ENCODE measurements at places on chromosomes 6 and 20.

GRCh38 chr6:20873425-20874190, 339.4 kb downstream of the CDKAL1 start:
- DNase-seq = no peak

GRCh38 chr6:291204-291696, 1.0 kb upstream of the DUSP22 start:
- no peak for DNase-seq

DNA sequence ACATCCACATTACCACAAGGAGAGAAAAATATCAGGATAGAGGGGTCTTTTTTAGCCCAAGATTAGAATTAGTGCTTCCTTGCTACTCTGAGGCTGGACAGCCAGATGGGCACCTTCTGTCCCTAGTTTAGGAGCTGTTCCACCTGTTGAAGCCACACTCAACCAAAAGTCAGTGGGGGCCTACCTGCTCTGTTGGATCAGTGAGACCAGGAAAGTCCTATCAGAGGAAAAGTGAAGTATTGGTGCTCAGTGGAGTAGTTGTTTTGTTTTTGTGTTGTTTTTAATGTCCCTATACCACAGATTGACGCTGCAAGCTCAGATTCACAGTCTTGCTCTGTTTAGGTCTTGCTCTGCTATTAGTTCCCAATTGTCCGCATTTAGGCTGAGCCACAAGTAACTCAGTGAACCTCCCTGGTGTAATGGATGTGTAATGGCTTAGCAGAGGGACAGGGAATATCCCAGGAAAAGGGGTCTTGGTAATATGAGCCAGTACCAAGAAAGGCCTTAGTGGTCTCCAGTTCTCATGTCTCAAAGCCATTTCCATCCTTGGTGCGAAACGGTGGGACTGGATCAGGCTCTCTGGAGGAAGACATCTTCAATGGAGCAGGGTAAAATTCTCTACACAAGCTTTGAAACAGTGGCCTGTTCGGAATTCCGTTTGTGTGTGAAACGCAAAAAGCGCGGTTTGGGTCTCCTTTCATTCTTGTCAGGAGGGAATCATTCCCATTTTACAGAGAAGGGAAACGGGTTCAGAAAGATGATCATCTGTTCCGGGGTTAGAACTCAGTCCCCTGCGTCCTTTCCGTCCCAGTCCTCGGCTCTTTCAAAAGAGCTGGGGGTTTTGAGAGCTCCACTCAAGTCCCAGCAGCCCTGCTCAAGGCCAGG, 631 bp upstream of the PABPC1L start:
- no peak for DNase-seq

DNA sequence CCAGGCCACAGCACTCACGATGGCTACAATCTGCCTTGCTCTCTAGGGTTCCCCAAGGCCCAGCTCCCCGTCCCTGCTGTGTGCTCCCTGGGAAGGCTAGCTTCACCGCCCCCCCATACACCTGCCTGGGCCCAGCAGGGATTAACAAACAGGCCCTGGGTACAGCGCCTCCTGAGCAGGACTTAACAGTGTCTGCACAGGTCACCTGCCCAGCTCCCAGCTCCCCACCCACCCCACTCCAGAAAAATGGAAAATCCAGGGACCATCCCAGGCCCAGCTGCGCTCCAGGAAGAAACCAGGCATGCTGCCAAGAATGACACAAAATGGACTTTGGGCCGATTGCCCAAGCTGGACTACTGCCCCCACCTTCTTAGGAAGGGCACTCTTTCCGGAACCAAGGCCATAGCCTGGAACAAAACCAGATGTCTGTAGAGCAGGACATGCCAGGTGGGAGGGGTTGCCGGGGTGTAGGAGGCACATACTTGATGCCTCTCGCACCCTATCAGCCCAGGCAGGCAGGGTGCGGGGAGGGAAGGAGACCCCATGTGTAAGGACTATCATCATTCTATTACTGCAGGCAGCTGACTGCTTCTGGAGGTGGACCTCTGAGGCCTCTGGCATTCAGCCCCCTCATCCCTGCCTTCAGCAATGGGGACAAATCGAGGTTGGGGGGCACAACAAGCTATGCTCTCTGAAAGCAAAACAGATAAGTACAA, 104.9 kb downstream of the SNX5 start:
- no peak for DNase-seq

GRCh38 chr6:161635975-161636374, 362.1 kb upstream of the AGPAT4 start:
- DNase-seq = no peak

- no peak for DNase-seq
Observed at GRCh38 chr6:41636833-41637193, 1.5 kb upstream of the MDFI start.

DNA sequence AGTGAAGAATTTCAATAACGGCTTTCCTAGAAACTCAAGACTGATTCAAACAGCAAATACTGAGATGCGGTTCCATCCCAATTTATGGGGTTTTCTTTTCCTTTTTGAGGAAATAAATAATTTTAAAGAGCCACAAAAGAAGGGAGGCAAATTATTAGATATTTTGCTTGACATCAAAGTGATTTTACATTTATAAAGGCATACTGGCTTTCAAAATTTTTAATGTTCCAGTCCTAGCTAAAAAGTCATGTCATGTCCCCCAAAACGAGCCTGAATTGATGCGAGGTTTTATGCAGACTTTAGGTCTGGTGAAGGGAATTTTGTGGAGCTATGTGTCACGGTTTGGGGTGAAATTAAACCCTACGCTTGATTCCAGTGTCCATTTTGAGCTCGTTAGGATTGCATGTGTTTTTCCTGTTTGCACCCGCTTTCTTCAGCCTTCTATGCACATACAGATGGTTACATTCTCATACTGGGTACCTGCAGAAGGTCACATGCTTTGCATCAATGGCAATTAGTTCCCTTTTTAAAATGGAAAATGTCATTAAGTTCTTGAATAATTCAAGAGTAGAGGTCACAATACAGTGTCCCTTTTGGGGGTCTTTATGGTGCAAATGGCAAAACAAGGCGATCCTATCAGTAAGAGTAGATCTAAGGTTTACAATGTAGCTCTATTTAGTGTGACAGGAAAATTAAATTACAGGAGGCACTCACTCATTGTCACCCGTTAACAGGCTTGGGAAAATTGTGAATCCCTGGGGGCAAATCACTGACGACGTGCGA, 17.3 kb downstream of the FOXA2 start:
- no peak for DNase-seq

DNA sequence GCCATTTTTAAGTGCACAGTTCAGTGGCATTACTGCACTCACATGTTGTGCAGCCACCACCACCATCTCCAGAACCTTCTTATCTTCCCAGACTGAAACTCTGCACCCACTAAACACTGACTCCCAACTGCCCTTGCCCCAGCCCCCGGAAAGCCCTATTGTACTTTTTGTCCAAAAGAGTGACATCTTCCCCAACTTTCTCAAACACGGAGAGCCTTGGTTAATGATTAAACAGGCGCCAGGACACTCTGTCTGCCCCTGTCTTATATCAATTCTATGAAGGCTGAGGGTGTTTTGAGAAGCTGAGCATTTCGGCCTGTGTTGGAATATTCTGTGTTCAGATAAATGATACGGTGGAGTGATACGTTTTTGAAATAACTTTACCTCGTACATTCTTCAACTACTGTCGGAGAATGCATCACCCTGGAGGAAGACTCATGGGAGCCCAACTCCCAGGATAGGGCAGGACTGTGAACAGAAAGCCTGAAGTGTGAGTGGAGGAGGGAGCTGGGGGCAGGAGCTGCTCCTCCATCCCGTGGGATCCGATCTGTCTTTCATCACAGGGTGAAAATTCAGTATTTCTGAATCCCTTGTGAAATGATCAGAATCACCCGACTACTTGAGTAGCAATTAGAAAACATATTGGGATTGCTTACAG, 68.7 kb upstream of the FOXC1 start:
- DNase-seq = no peak

DNA sequence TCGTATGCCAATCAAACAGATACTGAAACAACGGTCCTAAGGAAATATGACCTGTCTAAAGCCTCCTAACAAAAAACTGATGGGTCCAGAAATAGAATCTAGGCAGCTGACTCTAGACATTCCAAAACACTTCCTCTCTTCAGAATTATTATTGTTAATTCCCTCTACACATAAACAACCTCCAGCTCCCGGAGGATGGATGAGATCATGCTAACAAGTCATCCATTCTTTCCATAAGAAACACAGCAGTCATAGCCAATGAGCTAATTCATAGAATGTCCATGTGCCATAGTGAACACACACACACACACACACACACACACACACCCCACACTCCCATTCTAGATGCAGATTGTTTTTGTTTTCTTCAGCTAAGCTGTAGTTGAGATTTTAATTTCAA, 44.3 kb downstream of the HDGFL1 start:
- no peak for DNase-seq

- DNase-seq = no peak
Observed at GRCh38 chr6:5493806-5494205, 232.5 kb downstream of the FARS2 start.

GRCh38 chr6:121868206-121868605, 432.8 kb downstream of the GJA1 start:
- no peak for DNase-seq

GRCh38 chr6:506508-506907, 115.0 kb downstream of the IRF4 start:
- no peak for DNase-seq

DNA sequence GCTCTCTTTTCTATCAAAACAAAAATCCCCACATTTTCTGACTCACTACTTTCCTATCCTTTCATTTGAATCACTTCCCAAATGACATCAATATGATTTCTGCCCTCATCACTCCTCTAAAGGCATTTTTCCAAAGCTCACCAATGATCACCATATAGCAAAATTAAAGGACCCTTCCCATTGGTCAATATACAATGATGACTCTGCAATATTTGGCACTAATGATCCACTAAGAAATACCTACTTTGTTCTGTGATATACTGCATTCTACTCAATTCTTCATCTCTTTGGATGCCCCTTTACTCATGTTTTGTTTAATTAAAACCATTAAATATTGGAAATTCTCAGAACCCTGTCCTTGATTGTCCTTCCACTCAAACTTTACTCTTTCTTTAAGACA, 200.3 kb upstream of the PTCHD4 start:
- no peak for DNase-seq

GRCh38 chr20:37309936-37310590, 20.6 kb downstream of the MANBAL start:
- no peak for DNase-seq

GRCh38 chr6:68144667-68145066, 490.4 kb upstream of the ADGRB3 start:
- DNase-seq = no peak

GRCh38 chr6:25534942-25535631, 116.9 kb upstream of the SCGN start:
- DNase-seq = no peak

DNA sequence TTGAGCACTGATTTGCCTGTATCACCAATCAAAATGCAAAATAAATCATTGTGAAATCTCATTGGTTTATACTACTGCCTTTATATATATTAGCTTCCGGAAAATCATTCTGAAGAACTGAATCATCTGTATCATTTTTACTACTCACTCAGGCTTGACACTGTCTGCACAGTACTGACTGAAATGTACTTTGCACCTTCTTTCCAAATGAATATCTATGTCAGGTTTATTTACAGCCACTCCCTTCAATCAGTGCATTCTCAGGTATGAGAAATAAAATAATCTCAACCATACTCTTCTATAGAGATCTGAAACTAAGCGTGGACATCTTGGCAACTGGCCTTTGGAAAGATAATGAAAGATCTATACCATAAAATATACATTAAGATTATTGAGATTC, 2.7 kb downstream of the KHDRBS2 start:
- DNase-seq = no peak

- no peak for DNase-seq
Observed at GRCh38 chr20:63082939-63083735, 76.4 kb upstream of the BHLHE23 start.

- no peak for DNase-seq
Observed at GRCh38 chr6:105384004-105384403, 18.9 kb downstream of the PREP start.

GRCh38 chr20:36481380-36482043, 59.8 kb upstream of the MYL9 start:
- DNase-seq = no peak

DNA sequence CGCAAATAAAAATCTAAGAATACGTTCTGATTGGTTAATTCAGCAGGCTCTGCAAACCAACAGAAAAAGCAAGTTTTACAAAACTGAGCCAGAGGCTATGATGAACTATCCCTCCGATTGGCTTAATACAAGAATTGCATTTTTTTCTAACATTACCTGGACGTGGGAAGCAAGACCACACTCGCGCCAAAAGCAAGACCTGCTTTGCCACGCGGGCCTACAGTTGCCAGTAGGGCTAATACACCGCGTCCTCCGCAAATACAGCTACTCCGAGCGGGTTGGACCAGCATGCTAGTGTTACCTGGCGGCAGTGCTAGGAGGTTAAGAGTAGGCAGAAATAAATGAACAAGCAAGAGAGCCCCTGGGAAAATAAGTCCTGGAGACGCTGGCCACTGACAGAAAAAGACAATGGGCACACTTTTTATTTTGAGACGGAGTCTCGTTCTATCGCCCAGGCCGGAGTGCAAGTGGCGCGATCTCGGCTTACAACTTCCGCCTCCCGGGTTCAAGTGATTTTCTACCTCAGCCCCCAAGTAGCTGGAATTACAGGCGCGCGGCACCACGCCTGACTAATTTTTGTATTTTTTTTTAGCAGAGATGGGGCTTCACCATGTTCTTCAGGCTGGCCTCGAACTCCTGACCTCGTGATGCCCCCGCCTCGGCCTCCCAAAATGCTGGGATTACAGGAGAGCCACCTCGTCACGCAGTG, 131.9 kb upstream of the BTN3A2 start:
- DNase-seq = no peak

GRCh38 chr6:144534180-144534579, 249.0 kb downstream of the UTRN start:
- no peak for DNase-seq

- DNase-seq = no peak
Observed at GRCh38 chr20:50533061-50533460, 22.9 kb downstream of the PTPN1 start.

GRCh38 chr6:99330159-99330558, 19.3 kb downstream of the FAXC start:
- no peak for DNase-seq

DNA sequence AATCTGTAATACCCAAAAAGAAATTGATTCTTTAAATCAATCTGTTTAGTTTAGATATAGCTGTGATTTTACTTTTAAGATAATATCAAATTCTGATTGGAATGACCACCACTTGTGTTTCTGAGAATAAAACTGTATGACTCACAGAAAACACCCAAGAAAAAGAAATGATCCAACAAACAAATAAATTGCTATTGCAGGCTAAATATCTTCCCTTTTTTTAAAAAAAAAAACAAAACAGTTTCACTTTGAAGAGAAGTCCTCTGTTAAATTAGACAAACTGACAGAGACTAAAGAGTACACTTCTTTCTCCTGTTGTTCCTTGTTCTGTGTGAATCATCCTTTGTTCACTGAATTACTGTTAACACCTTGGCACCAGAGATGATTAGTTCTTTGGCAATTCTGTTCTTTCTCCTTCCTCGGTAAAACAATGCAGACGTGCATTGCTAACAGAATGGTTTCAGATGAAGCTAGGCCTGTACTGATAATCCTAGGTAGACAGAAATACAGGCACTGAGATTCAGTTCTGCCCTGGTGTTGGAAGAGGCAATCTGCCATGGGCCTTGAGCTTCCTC, 895.2 kb upstream of the CITED2 start:
- no peak for DNase-seq

Measured in NCI-H2171 treated with DMSO at 0.1 percent for 48 hours (cell line).